ENCODE measurements at places on chromosomes 1 and 21.

DNA sequence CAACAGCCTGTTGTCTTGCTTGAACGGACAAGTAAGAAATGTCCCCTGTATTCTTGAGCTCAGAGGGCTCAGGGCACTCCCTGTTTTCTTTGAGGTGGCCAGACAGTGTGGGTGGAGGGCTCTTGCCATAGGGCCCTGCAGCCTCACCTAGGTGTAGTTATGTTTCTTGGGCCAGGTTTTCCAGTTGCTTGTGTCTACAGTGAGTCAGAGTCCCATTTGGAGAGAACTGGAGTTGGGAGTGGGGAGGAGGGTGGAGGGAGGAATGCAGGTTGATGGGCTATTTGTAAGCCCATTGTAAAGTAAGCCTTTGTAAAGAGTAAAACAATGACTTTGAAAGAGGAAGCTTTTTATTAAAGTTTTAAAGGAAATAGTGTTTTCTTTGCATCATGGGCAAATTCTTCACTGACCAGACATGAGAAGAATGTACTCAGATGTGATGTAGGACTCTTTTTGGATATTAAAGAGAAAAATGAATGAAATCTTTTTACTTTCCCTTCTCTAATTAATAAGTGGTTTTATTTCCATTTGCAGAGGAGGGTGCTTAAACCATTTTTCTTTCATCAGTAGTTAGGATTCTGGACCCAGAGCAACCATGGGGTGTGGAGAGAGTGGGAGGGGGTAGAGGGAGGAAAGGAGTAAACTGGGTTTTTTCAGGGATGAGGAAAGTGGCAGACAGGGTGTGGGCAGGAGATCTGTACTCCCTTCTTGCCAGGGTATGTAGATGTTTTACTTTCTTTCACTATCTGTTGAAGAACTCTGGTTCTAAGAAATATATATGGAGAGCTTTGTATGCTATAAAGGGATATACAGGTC lies 45.1 kb upstream of the MACF1 start:
- DNase-seq, result peak; percentile 96

GRCh38 chr1:246506674-246507481 lies at the start of gene SMYD3:
Gene SMYD3, minus strand, starts transcription at chr1:246507279.
- DNase-seq, result peak; percentile 36

DNA sequence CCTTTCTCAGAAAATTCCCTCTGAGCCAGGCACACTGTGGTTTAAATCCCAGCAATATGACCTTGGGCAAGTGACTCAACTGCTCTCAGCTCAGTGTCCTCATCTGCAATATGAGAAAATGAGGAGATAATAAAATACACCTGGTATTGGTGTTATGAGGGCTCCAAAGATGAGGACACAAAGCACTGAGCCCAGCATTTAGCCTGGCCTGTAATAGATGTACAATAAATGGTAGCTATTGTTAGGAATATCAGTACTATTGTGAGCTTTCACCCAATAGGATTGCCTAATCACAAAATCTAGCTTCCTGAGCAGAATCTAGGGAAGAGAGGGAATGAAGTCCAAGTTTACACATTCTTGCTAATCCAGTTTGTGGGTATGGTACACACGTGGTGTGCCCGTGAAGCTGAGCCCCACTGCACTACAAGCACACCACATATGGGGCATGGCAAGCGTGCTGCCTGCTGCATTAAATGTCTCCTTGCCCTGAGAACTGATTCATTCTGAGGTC lies 24.3 kb upstream of the SLC30A1 start:
- no peak for DNase-seq

DNA sequence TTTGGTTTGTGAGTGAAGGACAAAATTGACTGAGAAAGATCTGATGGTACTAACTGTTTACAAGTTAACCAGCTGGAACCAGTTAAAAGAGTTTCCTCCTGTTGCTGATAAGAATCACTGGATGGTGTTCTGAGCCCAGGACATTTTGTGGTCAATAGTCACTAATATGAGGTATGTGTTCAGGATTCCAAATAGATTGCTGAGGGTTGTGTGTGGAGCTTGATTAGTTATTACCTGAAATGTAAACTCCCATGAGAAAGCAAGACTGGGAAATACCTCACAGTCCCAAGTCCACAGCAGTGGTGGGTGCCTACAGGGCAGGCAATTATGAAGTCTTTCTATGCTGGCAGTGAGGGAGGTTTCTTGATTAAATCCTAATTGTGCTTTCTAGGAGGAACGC lies 164.6 kb downstream of the DNM3 start:
- peak; percentile 99 for DNase-seq

DNA sequence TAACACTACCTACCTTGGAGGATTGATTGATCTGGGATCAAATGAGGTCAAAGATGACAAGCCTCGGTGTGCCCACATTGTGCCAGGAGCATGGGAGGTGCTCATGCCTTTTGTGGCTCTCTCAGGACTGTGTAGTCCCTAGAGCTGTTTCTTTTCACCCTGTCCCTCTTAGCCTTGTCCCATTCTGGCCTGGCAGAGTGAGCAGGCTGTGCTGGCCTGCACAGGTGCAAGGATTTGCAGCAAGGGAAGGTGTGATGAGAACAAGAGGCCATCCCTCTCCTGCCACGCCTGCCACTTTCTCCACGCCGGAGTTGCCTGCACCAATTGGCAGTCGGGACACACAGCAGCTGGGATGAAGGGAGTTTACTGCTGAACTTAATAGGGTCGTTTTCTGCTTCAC lies 410.6 kb upstream of the VAMP3 start:
- DNase-seq, result no peak

GRCh38 chr1:29631836-29632805 lies 395.8 kb downstream of the PTPRU start:
- DNase-seq, result no peak
